ENCODE measurements at places on chromosomes 2 and 18.

GRCh38 chr2:127463155-127463991 is 45.1 kb downstream of the PROC start:
- peak; percentile 83 for DNase-seq

- DNase-seq = no peak
Measured at GRCh38 chr18:45359275-45360009, 255.8 kb upstream of the SLC14A2 start.

- no peak for DNase-seq
Measured at GRCh38 chr2:102473020-102473419, at the start of gene SLC9A4. Gene SLC9A4, plus strand, starts transcription at chr2:102473226. Its CDS starts 534 bp downstream, at chr2:102473760.

DNA sequence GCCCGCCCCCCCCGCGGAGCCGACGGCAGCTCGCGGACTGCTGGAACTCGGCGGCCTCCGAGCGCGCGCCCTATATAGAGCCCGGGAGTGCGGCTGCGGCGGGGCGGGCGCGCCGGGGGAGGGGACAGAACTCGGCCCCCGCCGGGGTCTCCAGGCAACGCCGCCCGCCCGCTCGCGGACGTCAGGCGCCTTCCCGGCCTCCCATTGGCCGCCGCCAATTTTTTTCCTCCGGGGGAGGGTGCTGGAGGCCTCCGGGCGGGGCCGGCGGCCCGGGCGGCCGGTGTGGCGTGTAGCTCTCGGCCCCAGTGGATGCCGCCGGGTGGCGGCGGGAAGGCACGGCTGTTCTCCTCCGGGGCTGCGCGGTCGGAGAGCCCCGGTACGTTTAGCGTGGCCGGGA is at the start of gene ZFP36L2:
Gene ZFP36L2 (minus strand): TSS at position 49 of the 397 bp plus-strand sequence. CDS start 291 bp downstream, outside the sequence.
- peak; percentile 97 for DNase-seq

- DNase-seq = no peak
Measured at GRCh38 chr2:151408788-151409600, 708 bp upstream of the RIF1 start.

DNA sequence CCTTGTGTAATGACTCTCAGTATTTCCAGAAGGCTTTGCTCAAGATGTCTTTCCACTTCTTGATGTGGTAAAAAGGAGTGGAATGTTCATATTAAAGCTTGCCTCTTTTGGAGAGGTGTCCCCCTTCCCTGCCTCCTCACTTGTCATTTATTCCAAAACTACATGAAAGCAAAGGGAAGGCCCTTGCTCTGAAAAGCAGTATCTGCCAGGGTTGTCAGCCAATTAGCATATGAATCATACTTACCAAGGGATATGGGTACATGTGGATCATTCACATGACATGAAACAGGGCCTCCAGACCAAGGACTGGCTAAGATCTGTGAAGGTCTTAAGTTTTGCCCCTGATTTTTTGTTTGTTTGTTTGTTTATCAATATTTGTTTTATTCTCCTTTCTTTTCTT is 31.3 kb downstream of the ANXA4 start:
- DNase-seq = no peak

DNA sequence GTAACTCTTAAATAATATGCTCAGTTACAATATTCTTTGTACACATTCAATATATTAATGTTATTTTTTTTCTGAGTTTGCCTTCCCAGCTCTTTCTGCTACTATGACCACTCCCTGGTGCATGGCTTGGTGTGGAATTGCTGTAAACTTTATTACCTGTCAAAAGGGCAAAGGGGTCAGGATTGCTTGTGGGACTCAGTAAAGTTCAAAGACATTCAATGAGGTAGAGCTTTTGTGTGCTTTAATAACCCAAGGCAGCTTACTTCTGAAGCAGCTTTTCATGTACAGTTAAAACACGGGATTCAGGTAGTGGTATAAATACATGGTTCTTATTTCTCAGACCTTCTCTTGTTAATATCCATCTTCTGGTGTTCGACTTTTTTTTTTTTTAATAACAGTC is 132.8 kb downstream of the MEIS1 start:
- DNase-seq = no peak

DNA sequence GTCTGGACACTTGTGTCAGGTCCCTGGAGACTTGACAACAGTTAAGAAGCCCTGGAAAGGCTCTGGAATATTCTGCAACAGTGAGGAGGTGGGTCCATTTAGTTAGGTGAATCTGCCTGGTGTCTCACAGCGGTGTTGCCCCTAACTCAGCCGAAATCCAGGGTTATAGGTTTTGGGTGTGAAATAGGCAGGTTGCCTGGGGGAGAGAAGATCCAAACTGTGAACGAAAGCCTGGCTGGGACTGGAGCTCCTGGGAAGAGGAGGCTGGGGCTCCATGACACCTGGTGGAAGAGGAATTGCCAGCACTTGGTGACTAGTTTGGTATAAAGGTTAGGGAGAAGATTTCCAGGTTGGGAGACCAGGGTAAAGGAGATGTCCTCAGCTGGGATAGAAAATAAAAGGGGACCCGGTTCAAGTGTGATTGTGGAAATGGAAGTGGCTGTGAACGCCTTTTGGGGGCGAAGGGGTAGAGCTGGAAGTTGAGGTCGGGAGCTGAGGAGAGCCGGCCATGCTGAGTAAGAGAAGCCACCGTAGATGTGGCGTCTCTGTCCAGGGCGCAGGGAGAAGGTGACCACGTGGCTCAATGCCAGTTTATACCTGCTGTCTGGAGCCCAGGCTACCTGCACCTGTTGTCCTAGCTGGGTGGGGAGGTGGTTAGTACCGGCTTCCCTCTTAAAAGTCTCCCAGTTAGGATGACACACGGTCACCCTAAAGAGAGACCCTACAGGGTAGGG is 3.0 kb upstream of the GAREM2 start:
- DNase-seq = no peak

- no peak for DNase-seq
Measured at GRCh38 chr2:216016581-216016980, 3.2 kb upstream of the MREG start.

GRCh38 chr2:46299365-46300263 is 2.4 kb downstream of the EPAS1 start:
- peak; percentile 67 for DNase-seq

GRCh38 chr2:8488001-8488738 is 193.7 kb upstream of the ID2 start:
- DNase-seq = no peak

- DNase-seq = no peak
Measured at GRCh38 chr2:88472811-88473210, 20.3 kb upstream of the FOXI3 start.

GRCh38 chr2:177474998-177475397 is 82.4 kb downstream of the AGPS start:
- DNase-seq = no peak

- no peak for DNase-seq
Measured at GRCh38 chr2:18536100-18536499, 24.4 kb downstream of the RDH14 start.

- no peak for DNase-seq
Measured at GRCh38 chr2:94982675-94983074, 42.8 kb upstream of the MAL start.

DNA sequence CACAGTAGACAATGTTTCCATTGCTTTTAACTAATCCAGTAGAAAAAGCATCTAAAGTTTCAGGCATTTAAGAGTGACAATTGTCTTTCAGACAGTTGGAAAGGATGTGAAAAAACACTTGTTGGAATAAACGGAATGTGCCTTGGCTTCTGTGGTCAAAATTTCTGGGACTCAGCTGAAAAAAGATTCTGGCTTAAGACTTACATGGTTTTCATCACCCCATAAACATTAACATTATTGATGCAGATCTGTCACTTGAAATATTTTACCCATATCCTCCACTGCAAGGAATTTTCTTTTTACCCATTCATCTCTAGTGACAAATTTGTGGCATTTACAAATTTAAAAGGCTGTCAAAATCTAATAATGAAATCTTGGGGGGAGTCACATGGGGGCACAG is 166.0 kb downstream of the SRBD1 start:
- DNase-seq = no peak

GRCh38 chr2:235618039-235618438 is 124.2 kb downstream of the AGAP1 start:
- DNase-seq = no peak

GRCh38 chr2:217956586-217957457 is 46.0 kb downstream of the TNS1 start:
- DNase-seq = peak; percentile 42

GRCh38 chr2:227163998-227164762 is at the start of the genes COL4A3 and COL4A4:
Gene COL4A3, plus strand, starts transcription at chr2:227164624. Its CDS starts 103 bp downstream, at chr2:227164727.
Gene COL4A4, minus strand, starts transcription at chr2:227164205. Its CDS starts 16,722 bp downstream, at chr2:227147483.
- DNase-seq = peak; percentile 50

GRCh38 chr18:46469186-46469915 is 187.7 kb downstream of the LOXHD1 start:
- DNase-seq = no peak

DNA sequence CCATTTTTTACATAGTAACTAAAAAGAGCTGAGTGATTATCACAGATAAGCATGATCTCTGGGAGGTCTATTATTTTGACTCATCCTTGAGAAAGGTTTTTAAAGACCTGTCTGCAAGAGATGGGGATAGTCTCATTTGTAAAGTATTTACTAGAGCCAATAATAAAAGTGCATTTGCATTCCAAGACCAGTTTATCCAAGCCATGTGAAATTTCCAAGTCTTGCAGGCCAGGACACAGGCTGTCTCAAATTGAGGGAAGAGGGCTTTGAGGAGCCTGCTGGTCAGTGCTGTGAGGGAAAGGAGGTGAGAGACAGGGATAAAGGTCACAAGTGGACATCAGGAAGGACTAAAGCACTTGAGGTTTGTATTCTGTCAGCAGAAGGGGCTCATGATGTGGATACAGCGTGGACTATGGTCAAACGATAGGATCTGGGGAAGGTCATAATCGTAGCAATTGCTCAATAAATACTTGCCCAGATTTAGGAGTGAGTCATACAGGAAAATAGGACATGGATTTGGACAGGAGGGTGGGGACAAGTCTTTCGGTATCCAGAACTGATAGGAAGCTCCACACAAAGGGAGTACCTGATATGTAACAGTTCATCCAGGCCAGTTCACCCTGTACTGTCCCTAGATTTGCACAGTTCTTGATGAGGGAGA is 6.6 kb upstream of the CDH2 start:
- no peak for DNase-seq

- DNase-seq = no peak
Measured at GRCh38 chr2:148900350-148900837, 25.4 kb downstream of the KIF5C start.

DNA sequence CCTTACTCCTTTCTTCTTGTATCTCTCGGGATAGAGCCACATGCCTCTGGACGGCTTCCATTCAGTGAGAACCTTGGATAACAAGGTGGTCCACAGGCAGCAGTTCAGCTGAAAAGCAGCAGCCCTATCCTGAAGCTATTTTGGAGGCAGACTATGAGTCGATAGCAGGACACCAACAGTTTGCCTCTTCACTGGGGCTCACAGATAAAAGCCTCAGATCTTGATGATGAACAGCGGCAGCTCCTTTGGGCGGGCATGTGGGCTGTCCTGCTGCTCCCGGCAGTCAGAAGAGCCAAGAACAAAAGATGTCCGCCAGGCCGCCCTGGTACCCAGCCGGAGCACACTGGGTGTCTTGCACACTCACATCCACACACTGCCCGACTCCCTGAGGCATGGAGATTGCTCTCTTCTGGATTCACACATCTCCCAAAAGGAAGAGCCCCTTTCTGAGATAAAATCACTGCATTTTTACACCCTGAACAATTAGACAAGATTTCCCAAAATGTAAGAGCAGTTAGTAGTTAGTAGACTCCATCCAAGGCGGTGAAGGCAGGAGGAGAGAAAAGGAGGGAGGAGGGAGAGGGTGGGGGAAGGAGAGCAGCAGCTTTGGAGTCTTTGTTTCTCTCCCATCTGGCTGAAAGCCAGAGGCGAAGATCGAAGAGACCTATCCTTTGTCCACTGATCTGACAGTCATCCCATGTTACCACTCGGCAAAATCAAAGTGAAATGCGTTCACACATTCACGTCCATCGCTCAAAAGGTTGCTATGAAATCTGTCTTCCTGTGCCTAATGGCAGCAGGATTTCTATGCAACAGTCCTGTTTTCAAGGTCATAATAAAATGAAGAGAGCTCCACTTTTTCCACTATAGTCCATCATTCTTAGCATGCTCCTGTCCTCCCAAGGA is 90.1 kb upstream of the KLF7 start:
- no peak for DNase-seq

GRCh38 chr2:222690564-222691200 is 19.2 kb downstream of the MOGAT1 start:
- peak; percentile 81 for DNase-seq

- no peak for DNase-seq
Measured at GRCh38 chr18:1875219-1875618, 696.1 kb downstream of the METTL4 start.

DNA sequence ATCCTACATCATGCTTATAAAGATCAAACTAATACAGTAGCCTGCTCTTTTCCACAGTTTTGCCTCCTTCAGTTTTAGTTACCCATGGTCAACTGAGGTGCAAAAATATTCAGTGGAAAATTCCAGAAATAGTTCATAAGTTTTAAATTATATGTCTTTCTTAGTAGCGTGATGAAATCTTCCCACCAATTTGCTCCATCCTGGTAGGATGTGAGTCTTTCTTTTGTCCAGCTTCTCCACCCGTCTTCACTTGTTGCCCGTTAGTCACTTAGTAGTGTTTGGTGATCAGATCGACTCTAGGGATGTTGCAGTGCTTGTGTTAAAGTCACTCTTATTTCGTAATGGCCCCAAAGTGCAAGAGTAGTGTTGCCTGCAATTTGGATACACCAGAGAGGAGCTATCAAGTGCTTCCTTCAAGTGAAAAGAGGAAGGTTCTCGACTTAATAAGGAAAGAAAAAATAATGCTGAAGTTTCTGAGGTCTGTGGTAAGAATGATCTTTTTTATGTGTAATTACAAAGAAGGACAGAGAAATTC is 57.0 kb downstream of the CEP192 start:
- DNase-seq = no peak

DNA sequence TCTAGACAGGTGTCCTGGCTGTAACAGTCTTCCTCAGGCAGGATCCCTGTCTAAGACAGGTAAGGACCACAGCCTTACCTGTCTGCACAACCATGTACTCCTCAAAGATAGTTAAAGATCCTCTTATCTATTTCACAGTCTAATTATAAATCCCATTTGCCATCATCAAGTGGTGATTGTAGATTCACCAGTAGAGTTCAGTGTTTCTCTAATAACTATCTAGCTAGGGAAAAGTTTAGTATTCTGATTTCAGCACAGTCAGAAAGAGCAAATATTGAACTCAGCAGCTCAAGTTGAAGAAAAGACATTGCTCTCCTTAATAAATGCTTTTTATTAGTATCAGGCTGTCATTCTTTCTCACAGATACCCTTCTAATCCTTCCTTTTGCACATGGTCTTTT is 1305.5 kb upstream of the NXPH2 start:
- DNase-seq = no peak

DNA sequence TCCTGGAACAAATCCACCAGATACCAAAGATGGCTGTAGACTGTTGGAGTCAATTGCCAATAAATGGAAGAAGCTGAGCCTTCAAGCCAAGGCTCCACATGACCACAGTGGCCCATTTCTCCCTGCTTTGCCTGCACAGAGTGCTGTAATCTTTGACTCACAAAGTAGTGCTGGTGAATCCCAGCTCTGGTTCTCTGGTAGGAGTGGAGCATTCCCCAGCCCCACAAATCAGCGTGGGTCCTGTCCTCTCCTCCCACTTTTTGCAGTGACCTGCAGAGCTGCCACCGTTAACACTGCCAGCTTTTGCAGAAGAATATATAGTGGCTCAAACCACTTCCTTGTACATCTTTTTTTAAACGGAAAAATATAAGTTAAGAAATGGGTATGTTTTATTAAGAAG is 93.9 kb downstream of the MGAT5 start:
- DNase-seq = no peak

- DNase-seq = no peak
Measured at GRCh38 chr18:56869189-56869777, 218.1 kb downstream of the WDR7 start.

- DNase-seq = no peak
Measured at GRCh38 chr18:32167980-32168730, 21.7 kb upstream of the MEP1B start.

- no peak for DNase-seq
Measured at GRCh38 chr18:62846313-62846712, 131.0 kb downstream of the PHLPP1 start.

GRCh38 chr2:61420991-61421544 is 49.8 kb downstream of the USP34 start:
- DNase-seq = no peak

Measured in right forelimb (tissue), 1 donor.